ENCODE measurements at places on chromosomes 7 and 10. TPM values are rescaled to one million over a fixed set of nuclear protein-coding genes. Genes with fewer than 3 reads are reported as not detected.
A peak's percentile ranks its signal among the peaks of the same experiment; 100 is the strongest.

DNA sequence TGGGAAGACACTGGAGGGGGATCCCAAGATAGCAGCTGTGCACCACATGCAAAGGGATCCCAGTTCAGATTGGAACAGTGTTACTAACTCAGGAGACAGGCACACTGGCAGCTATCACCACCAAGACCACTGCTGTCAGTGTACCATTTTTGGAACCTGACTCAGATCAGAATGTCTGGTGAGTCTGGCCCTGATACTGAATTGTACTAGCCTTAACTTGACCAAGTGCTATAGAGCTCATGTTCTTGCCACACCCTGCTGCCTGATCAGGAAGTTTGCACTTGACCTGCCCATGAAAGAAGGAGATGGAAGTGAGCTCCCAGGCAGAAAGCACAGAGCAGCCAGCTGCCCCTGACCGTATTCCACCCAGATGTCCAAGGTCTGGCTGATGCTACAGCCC, 4.8 kb upstream of the PRRT4 start:
- ATAC-seq: peak; percentile 79

- ATAC-seq: no peak
These were observed 151.6 kb downstream of the MALRD1 start for GRCh38 chr10:19200211-19200610.

DNA sequence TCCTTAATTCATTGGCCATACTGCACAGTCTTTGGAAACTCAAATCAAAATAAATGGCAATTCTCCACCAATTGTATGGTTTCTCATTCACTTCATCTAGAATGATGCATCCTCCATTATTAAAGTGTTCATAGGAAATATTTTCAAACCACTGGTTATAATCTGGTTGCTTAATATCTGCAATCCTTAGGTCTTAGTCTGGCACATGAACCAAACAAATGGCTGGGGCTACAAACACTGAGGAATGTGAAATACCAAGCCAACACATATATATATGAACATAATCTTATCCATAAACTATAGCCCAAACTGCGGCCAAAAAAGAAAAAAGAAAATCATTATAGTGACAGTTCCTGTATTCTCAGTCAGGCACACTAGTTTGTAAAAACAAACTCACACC, 5.7 kb upstream of the MSS51 start:
- no peak for ATAC-seq

DNA sequence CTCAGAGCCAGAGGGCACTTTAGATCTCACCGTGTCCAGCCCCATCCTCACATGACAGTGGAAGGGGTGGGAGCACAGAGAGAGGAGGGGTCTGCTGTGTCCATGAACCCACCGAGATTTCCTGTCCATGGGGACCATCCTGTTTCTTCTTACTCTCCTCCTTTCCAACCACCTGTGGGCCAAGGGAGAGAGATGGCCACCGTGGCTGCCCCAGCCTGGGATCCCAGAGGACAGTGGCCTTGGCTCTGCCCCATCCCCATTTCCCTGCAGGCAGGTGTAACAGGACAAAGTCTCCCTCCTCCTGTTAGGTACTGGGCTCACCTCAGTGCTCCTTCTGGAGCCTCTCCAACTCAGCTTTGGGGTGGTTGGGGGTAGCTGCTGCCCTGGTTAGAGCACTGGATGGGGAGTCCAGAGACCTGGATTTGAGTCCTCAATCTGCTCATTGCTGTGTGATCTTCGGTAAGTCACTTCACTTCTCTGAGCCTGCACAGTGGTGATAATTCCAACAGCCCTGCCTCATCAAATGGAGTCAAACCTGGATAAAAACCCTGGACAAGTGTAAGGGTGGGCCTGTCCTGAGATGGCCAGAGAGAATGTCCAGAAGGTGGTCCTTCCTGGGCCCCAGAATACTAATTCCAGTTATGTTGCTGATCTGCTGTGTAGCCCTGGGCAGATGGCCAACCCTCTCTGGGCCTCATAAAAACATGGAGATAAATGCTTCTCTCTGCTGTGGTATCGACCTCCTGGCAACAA, 17.8 kb upstream of the PCBD1 start:
- no peak for ATAC-seq

- peak; percentile 50 for ATAC-seq
These were observed 565.4 kb upstream of the NRP1 start for GRCh38 chr10:33899578-33900531.

GRCh38 chr7:80182630-80183276, 48.1 kb downstream of the GNAI1 start:
- ATAC-seq: no peak

DNA sequence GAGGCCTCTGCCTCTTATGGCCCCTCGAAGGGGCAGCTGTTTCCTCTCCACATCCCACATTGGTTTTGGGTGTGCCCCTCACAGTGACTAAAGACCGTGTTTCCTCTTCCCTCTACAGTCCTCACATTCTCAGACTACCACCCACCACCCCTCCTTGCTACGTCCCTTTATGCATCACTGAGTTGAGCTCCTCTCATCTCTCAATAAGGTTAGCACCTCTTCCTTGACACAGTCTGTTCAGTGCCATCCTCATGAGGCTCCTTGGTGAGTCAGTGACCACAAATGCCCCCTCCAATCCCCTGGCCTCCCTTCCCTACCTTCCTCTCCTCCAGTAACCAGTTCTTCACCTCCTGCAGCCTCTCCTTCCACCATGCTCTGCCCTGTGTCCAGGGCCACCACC, 239.1 kb upstream of the MYO3A start:
- no peak for ATAC-seq

DNA sequence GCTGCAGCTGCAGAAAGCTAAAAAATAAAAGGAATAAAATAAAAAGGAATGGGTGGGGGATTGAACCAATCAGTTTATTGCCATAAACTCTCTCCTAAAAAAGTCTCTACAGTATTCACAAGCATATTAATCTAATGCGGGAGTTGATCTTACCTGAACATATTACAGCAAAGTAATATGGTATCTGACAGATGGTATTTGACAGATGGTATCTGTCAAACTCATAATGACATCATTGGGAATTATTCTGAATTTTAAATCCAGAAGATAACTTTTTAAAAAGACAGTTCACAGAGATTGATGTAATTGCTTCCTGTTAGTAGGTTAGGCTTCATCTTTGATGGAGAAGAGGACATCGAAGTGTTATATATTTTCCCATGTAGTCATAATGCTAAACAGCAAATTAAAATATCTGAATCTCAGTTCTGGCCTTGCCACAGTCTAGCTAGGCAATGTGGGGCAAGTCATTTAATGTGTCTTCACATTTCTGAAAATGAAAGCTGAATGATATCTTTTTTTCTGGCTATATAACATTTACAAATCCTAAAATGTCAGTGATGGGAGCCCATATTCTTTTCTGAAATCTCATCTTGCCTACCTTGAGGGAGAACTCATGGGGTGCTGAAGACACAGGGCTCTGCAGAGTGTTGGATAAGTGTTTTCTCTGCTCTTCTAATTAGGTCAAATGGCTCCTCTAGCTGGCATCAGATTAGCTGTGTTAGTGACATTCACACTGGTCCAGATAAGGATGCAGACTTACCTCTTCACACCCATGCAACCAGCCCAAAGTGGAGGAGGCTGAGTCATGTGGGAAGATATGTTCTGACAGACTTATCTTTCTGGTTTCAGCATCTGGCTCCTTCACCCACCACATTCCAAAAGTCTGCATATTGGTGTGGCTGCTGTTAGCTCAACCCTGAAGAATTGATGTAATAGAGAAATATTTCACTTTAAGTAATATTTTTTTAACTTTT, 2.1 kb upstream of the LIPM start:
- ATAC-seq: no peak

DNA sequence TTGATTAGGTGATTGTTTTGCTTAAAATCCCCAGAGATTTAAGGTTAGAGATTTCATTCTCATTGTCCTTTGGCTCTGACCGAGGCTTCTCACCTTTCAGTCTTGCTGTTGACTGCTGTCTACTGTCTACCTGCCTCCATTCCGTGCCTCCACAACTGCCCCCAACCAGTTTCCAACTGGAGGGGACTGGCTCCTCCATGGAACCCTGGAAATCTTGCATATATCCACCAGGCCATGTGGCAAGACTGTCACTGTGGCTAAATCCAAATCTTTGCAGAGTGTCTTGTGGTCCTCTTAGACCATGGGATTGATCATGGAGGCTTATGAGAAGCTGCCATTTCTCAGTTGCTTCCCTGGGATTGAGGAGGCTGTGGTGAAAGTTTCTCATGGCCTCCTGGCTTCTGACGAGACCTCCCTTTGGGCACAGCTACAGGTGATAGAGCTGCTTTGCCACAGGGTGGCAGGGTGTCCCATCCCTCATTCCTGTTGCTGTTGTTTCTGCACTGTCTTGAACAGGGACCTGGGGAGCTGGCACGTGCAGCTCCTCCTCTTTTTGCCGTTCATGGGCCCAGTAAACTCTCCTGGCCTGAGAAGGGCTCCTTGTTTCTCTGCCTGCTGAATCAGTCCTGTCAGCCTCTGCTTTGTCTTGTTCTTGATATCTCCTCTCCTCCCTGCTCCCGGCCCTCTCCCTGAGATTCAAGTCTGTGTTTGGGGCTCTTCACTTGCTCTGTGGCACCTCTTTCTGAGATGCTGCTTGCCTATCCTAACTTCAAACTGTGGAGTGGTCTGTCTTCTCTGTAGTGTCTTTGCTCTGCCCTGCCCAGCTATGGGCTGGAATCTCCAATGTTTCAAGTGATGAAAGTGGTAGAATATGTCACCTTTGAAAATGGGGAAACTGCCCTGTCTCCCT, 63.6 kb upstream of the IGFBP3 start:
- ATAC-seq: no peak

- no peak for ATAC-seq
These were observed 147.8 kb upstream of the GPR22 start for GRCh38 chr7:107322015-107322414.

GRCh38 chr10:31645786-31646185, 282.8 kb downstream of the ARHGAP12 start:
- ATAC-seq: no peak

GRCh38 chr7:71491336-71491735, 359.4 kb downstream of the GALNT17 start:
- no peak for ATAC-seq

Gene TMEM130
- not detected for total RNA-seq

Gene BTBD16
- 0.16 TPM for total RNA-seq

All from esophagus mucosa (tissue), 1 donor.